Smooth muscle cell of trachea (primary cell): ENCODE measurements at places on chromosomes 2 and 18. TPM values are rescaled to one million over a fixed set of nuclear protein-coding genes. Genes with fewer than 3 reads are reported as not detected.

The HOXD13 gene
- not detected in 2 replicates for total RNA-seq

The PLGLB1 gene
- 1.5 and 2.0 TPM in 2 replicates for total RNA-seq

The RPRD1A gene
- 32.1 and 39.4 TPM in 2 replicates for total RNA-seq

The DDX1 gene
- 65.3 and 101 TPM in 2 replicates for total RNA-seq

The MC2R gene
- total RNA-seq: not detected in 2 replicates

The TTC31 gene
- 11.6 and 19.6 TPM in 2 replicates for total RNA-seq

The CYP27A1 gene
- 19.1 and 53.1 TPM in 2 replicates for total RNA-seq

The C1GALT1C1L gene
- total RNA-seq: 0.50 and 1.0 TPM in 2 replicates

The ITGA6 gene
- total RNA-seq: 17.5 and 56.3 TPM in 2 replicates

The C1QL2 gene
- not detected in 2 replicates for total RNA-seq

The ACTR2 gene
- total RNA-seq: 81.0 and 161 TPM in 2 replicates

The KCNF1 gene
- 0.29 and 0.83 TPM in 2 replicates for total RNA-seq

The CAB39 gene
- 72.8 and 86.4 TPM in 2 replicates for total RNA-seq

The REG3G gene
- not detected in 2 replicates for total RNA-seq

The PLEKHH2 gene
- 2.5 and 5.7 TPM in 2 replicates for total RNA-seq

The LIMS3 gene
- total RNA-seq: 2.3 TPM in 1 of 2 replicates, not detected in the other

The TSPYL6 gene
- total RNA-seq: under 0.01 TPM in 1 of 2 replicates, not detected in the other

The MTERF4 gene
- total RNA-seq: 32.1 and 43.5 TPM in 2 replicates

The PSMA8 gene
- total RNA-seq: not detected in 2 replicates

The RAX gene
- not detected in 2 replicates for total RNA-seq

The UGT1A10 gene
- not detected in 2 replicates for total RNA-seq

The SLC1A4 gene
- total RNA-seq: 2.0 and 8.3 TPM in 2 replicates
